ENCODE measurements at places on chromosomes 1 and 21.

DNA sequence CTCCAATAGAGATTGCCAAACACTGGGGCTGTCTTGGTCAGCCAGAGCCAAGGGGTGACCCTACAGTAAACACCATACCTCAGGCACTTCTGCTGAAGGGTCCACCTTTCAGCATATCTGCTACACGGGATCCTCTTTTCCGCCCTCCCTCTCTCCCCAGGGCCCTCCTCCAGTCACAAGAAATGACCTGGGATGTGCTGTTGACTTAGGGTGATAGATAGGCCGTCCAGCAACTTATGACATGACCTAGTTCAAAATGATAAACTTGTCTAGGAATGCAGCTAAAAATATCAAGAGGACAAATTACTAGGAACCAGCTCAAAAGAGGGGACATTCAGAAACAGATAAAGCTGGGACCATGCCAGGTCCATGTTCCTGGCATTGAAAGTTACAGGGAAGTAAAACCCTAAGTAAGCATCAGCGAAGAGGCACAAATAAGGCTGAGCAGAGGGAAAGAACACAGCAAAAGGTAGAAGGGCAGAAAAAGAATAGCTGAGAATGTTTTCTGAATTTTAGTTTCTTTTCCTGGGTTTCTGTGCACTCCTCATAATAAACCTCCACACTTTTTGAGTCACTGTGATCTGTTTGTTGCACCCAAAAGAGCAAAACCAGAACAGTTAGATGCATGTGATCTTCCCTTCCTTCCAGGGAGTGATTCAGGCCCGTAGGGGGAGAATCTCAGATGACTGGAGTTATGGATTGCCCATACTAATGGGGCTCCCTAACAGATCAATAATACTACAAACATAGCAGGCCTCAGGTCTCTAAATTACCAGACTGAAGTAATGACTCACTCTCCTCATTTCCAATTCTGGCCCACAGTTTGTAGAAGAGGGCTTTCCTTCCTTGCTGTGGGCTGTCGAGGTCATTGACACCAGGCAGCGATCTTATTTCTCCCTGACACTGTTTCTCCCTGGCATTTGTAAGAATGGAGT is 48.9 kb upstream of the F3 start:
- DNase-seq: no peak

GRCh38 chr21:38652396-38652795 is 153.3 kb upstream of the ETS2 start:
- DNase-seq: no peak

- DNase-seq: no peak
Measured at GRCh38 chr1:230216896-230217295, 149.9 kb downstream of the GALNT2 start.

DNA sequence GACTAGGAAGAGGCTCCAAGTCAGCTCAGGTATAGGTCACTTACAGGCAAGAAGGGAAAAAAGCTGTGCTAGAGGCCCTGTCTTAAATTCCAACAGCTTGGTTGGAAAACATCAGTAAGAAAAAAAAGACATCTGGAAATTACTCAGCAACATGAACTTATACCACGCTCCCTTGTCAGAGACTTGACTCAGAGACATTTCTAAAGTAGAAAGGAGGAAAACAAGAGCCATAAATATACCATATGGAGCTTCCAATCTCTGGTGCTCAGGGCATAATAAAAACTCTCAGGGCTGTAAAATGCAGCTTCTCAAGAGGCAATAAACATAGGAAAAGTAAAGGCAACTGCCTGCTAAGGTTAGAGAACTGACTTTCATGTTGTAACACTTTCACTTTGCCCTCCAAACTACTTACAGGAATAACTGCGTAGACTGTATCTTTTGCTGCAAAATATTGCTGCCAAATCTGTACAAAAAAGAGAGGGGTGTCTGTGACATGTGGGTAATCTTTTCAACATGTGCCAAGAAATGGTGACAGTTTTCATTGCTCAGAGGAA is 14.7 kb downstream of the ATPAF1 start:
- DNase-seq: no peak

DNA sequence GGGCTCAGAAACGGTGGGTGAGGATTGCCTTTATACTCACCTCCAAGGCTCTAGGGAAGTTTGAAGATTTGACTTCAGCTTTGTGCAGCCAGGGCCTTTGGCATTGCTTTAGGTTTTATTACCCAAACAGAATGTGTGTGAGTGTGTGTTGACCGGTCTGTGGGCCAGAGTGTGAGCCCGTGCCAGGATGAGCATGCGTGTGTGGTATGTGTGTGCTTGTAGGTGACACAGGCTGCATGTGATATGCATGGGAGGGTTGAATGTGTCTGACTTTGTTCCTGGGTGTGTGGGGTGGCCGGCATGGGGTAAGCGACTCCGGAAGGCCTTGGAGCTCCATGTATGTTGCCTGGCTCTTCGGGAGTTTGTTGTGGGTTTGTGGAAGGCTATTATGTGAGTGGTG is 160.5 kb downstream of the FOXD2 start:
- no peak for DNase-seq

DNA sequence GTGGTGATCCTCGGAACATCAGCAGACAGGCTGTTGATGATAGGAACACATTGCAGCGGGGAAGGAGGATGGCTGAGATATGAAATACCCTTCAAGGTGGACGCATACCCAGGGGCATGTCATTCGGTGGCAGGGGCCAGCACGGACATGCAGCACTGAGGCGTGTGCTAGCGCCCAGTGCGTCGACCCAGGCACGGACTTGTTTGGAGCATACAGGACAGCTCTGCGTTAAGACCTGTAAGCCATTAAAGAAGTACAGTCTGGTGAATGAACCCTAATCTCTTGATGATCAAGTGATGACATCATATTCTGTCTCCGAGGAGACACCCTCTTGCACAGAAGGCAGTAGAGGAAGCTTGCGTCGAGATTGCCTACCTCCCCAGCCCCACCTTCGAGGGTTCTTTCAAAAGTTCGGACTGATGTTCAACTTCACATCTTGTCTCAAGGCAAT is 63.6 kb upstream of the KIF26B start:
- no peak for DNase-seq

- no peak for DNase-seq
Measured at GRCh38 chr1:156050376-156050775, 3.2 kb downstream of the UBQLN4 start.

DNA sequence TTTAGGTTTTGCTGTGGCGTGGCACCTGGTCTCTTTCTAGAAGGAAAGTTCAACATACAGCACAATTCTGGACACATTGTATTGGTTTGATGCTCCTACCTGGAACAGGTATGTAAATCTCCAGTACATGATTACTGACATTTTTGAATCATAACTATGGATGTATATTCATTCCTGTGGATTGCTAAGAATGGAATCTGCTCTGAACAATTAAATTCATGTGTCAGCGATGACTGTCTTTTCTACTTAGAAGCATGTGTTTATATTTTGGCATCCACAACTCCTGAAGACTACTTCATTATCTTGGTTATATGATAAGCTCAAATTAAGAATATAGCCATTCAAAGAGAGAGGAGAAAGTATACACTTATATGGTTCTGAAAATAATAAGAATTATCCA is 291.8 kb downstream of the CHRM3 start:
- no peak for DNase-seq

DNA sequence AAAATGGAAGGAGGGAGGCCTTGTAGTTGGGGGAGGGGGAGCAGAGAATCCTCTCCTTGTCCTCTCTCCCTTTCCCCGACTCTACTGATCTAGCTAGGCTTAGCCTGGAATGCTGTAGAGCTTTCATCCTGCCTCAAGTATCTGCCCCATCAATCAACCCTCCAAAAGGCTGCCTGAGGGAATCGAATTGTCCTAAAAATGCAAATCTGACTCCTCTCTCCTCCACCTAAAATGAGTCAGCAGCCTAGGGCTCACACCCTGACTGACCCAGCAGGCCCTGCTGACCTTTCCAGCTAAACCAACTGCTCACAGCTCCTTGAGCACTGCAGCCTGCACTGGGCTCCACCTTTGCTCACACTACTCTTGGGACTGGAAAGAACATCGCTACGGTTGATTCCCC is 2.8 kb downstream of the HPDL start:
- no peak for DNase-seq

GRCh38 chr1:208445758-208446203 is 201.6 kb upstream of the PLXNA2 start:
- DNase-seq: no peak

DNA sequence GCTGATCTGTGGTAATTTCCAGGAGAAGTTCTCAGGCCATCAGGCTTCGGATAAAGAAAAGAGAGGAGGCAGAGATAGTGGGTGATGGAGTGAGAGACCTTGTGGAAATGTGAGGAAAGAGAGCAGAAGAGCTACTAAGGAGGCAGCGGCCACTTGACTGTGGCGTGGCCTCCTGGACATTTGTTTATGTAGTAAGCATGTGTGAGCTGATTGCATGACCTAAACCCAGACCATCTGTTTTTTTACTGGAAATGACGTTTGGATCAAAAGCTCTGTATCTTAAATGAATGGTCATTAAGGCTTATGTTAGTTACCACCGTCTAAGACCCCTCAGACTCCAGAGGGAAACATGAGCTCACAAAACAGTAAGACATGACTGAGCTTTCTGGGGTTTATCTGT is 13.6 kb downstream of the ATP1B1 start:
- DNase-seq: no peak

- DNase-seq: no peak
Measured at GRCh38 chr1:233904633-233905415, at the start of gene SLC35F3. TSS of gene SLC35F3 (plus strand) at chr1:233904676.

DNA sequence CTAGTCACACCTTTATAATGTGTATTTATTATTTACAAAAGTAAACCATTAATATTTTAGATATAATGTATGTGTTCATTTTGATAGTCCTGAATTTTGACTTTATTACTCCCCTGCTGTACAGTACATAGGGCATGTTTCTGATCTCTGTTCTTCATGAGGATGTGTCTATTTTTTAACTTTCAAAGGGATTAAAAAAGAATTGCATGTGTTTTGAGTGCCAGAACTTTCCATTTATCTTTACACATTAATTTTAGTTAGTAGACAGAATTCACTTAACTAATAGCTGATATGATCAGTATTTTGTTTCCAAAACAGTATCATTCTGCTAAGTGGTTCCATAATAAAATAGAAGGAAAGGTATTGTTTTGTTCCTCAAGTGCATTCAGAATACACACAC is 3.1 kb downstream of the PBX1 start:
- DNase-seq: no peak

- DNase-seq: no peak
Measured at GRCh38 chr1:164433141-164433817, 125.7 kb upstream of the PBX1 start.

DNA sequence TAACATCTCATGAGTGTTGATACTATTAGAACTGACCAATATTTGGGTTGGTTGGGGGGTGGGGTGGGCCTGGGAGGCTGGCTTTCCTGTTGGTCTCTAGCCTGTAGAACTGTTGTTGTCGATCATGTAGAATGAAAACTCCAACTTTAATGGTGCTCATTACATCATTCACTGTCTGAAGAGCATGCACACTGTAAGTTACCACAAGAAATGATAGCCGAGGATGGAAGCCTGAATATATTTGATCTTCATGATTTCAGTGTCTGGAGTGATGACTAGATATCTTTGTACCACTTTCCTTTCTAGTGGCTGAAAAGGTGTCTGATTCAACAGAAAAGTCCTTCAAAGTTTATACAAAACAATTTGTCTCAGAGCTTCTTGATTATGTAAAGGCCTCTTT is 123.6 kb downstream of the XCL2 start:
- no peak for DNase-seq

GRCh38 chr21:19018529-19018928 is 614.9 kb upstream of the TMPRSS15 start:
- DNase-seq: no peak

DNA sequence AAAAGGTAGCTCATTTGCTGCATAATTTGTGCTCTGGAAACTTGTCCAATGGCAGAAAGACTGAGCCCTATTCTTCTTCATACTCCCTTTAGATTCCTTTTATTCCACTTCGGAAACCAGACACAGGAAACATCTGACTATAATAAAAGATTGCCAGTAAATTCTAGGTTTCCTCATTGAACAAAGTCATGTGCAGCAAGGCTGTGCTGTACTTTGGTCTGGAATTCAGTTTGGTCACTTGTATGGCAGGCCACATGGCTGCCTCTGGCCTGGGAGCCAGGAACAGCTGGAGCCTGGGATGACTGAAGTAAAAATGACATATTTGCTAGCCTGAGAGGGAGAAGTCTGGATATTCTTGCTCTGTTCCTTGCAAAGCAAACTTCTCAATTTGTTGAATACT is 79.6 kb downstream of the ST3GAL3 start:
- no peak for DNase-seq

GRCh38 chr1:85289848-85290335 is 13.5 kb upstream of the BCL10 start:
- no peak for DNase-seq

GRCh38 chr21:37974081-37974480 is 57.8 kb upstream of the KCNJ6 start:
- no peak for DNase-seq

DNA sequence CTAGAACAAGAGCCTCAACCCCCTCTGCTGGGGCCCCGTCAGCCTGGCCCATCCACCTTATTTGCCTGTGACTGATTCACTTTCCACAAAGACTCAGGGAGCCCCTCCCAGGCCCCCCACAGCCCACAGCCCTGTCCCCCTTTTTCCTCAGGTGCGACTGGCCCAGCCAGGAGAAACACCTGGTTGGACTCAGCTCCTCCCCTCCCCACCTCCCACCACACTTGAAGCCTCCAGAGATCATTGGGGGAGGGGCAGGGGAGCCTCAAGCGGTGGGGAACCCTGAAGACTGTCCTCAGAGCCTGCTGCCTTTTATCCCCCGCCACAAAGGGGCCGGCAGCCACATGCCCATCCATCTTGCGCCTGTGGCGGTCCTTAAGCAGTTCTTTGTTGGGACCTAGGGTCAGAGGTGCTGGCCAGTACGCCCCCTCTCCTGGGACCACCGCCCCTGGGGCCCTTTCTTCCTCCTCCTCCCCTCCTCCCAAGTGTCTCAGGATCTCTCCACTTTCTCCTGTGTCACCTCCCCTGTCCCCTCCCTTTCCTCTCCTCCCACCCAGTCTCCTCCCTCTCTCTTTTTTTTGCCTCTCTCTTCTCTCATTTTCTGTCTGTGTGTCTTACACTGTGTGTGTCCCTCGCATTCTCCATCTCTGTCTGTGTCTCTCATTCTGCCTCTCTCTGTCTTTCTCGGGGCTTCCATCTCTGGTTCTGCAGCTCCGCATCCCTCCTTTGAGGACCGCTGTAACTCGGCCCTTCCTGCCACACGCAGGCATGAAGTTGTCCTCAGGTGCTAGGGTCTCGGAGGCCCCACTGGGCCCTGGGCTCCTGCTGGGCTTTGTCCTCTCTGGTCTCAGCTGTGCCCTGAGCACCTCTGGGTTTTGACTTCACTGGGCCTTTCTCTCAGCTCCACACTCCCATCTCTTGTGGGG is 12.2 kb downstream of the CRABP2 start:
- DNase-seq: no peak

DNA sequence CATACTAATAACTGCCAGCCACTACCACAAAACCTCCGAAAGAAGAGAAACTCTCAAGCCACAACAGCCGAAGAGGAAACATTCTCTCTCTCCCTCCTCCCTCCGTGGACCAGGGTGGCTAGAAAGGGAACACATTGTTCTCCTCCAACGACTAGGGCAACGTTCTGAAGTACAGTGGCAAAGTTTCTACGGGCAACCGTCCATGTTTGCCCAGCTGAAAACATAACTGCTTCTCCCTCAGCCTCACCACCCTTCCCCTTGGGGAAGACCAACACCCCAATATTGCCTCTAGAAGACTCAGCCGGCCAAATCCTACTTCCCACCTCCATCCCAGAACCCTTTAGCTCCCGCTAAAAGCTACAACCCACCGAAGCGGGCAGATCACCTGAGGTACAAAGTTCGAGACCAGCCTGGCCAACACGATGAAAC is 2.0 kb downstream of the GLUL start:
- no peak for DNase-seq

- no peak for DNase-seq
Measured at GRCh38 chr1:11714831-11715575, 20.9 kb upstream of the AGTRAP start.

GRCh38 chr21:44765231-44766013 is 36.2 kb downstream of the UBE2G2 start:
- no peak for DNase-seq

Data from stimulated activated CD4-positive, alpha-beta T cell treated with anti-CD3 and anti-CD28 coated beads, Interleukin-12 subunit alpha, Interleukin-12 subunit beta, amount 100 ng/mL, for 4 hours (primary cell).